ENCODE measurements at places on chromosomes 1 and 21. TPM values are rescaled to one million over a fixed set of nuclear protein-coding genes. Genes with fewer than 3 reads are reported as not detected.

TRPM2 gene
- polyA plus RNA-seq: 1.5 TPM

S100A2 gene
- 0.48 TPM for polyA plus RNA-seq

AQP10 gene
- polyA plus RNA-seq: not detected

PSMA5 gene
- 108 TPM for polyA plus RNA-seq

KCNE2 gene
- polyA plus RNA-seq: 0.47 TPM

PTGFR gene
- polyA plus RNA-seq: 1.0 TPM

KCNA3 gene
- 0.16 TPM for polyA plus RNA-seq

C1orf116 gene
- polyA plus RNA-seq: 0.20 TPM

DIPK1A gene
- polyA plus RNA-seq: 1.7 TPM

USH2A gene
- polyA plus RNA-seq: 0.20 TPM

OR2M3 gene
- not detected for polyA plus RNA-seq

ARHGAP30 gene
- polyA plus RNA-seq: 17.5 TPM

HSF2BP gene
- 0.35 TPM for polyA plus RNA-seq

BCL2L15 gene
- 0.48 TPM for polyA plus RNA-seq

PUM1 gene
- polyA plus RNA-seq: 57.8 TPM

NGF gene
- polyA plus RNA-seq: 6.9 TPM

MAP10 gene
- polyA plus RNA-seq: 0.97 TPM

SPATA21 gene
- 0.16 TPM for polyA plus RNA-seq

TFAP2E gene
- polyA plus RNA-seq: not detected

CCDC27 gene
- not detected for polyA plus RNA-seq

SELENBP1 gene
- 11.0 TPM for polyA plus RNA-seq

GLMN gene
- 7.6 TPM for polyA plus RNA-seq

AIRE gene
- not detected for polyA plus RNA-seq

CNKSR1 gene
- polyA plus RNA-seq: 0.64 TPM

TTC22 gene
- 0.81 TPM for polyA plus RNA-seq

COL6A1 gene
- 341 TPM for polyA plus RNA-seq

All from adrenal gland (tissue), 19 donors.